Stimulated activated CD4-positive, alpha-beta T cell treated with anti-CD3 and anti-CD28 coated beads, Interleukin-4, amount 100 ng/mL, for 1 hour (primary cell): ENCODE measurements at places on chromosomes 11 and 22.

DNA sequence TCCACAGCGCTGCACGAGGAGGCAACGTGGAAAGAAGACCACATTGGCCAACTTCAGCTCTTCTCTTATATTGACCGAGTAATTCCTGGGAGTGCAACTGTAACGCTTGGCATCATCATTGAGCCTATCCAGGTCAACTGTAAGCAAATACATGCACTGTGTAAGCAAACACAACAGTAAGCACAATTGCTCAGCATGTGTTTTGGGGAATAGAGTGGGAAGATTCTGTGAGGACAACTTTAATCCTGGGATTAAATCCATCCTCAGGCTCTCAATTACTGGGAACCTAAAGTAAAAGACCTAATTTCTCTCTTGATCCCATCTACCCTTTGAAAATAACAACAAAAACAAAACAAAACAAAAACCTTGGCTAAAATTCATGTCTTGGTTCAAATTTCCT is 109.5 kb upstream of the DDI1 start:
- no peak for DNase-seq

DNA sequence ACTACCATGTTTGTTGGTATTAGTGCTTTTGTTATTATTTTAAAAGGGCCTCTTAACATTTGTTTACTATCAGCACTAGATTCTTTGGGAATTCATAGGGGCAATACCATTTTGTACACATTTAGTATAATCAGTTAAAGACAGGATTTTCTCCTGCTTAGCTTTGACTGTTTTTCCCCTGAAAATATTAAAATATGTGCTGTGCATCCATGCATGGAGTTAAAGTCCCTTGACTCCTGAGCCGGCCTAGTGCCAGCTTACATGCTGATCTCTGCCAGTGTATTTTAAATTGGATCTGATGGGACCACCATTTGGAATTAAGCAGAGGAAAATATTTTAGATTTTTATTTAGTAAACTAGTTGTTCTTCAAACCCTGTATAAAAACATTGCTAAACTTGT is 161.4 kb downstream of the METTL15 start:
- DNase-seq = no peak

DNA sequence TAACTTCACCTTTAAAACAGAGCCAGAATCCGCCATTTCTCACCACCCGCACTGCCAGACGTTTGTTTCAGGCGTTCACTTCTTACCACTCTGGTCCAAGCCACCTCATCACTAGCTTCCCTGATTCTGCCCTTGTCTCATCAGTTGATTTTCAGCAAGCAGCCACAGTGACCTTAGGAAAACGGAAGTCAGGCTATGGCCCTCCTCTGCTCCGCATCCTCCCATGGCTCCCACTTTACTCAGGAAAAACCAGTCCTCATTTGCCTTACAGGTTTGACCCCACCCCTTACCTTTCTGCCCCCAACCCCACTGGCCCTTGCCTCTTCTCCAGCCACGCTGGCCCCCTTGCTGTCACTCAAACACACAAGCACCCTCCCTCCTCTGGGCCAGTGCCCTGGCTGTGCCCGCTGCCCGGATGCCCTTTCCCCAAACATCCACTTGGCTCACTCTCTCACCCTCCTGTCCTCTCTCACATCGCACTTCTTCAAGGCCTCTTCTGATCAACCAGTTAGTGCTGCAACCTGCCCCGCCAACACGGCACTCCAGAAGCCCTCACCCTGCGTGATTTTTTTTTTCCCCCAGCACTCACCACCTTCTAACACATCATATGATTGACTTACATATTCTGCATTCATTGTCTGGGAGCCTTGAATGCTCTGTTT is 18.9 kb downstream of the TPST2 start:
- no peak for DNase-seq

- no peak for DNase-seq
Observed at GRCh38 chr11:84224042-84224441, 937.9 kb upstream of the CCDC90B start.

DNA sequence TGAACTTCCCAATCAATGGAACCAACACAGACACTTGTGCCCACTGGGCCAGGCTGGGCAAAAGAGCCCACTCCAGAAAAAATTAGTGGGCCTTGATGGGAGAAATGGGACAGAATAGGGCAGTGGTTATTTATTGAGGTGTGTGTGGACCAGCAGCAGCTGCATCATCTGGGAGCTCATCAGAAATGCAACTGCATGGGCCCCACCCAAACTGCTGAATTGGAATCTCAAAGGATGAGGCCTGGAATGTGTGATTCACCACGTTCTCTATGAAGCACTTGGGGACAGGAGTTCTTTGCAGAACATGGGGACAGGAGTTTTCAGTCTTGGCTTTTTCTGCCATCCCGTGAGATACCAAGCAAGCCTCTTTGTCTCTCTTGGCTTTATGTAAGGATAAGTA is 255.6 kb upstream of the PLET1 start:
- no peak for DNase-seq

DNA sequence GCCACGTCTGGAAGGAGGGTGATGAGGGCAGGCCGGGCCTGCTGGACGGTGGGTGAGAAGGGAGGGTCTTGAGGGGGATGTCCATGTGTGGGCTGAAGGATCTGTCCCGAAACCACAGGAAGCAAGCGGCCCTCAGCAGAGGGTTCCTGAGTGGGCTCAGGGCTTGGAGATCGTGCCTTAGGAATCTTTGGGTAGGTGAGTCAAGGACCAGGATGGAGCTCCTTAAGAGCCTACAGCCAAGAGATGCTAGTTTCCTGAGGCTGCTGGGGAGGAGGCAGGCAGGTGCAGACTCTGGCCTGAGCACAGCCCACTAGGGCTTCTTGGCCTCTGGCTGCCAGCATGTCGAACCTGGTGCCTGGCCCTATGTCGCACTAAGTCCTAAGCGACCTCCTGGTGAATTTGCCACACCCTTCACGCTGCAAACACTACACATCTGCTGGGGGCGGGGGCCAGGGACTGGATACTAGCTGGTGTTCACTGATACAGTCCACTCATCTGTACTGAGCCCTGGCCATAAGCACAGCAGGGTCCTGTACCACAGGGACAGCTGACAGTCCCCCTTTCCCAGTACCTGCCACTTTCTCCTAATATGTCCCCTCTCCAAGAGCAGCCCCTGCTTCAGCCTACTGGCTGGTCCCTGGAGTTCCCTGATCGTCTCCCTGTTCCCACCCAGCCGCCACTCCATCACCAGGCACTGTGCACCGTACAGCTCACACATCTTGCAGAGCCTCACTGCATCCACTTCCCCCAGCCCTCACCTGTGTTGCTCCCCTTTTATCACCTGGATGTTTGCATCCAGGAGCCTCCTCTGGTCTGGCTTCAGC is 19.5 kb downstream of the GNAZ start:
- no peak for DNase-seq

- no peak for DNase-seq
Observed at GRCh38 chr11:71218789-71219499, 33.4 kb downstream of the SHANK2 start.

GRCh38 chr11:69473276-69473845 is 8.1 kb upstream of the LINC01488 start:
- DNase-seq = no peak

GRCh38 chr22:19648419-19648929 is 65.8 kb upstream of the SEPTIN5 start:
- no peak for DNase-seq

GRCh38 chr11:68908273-68908672 is 4.6 kb downstream of the IGHMBP2 start:
- no peak for DNase-seq

DNA sequence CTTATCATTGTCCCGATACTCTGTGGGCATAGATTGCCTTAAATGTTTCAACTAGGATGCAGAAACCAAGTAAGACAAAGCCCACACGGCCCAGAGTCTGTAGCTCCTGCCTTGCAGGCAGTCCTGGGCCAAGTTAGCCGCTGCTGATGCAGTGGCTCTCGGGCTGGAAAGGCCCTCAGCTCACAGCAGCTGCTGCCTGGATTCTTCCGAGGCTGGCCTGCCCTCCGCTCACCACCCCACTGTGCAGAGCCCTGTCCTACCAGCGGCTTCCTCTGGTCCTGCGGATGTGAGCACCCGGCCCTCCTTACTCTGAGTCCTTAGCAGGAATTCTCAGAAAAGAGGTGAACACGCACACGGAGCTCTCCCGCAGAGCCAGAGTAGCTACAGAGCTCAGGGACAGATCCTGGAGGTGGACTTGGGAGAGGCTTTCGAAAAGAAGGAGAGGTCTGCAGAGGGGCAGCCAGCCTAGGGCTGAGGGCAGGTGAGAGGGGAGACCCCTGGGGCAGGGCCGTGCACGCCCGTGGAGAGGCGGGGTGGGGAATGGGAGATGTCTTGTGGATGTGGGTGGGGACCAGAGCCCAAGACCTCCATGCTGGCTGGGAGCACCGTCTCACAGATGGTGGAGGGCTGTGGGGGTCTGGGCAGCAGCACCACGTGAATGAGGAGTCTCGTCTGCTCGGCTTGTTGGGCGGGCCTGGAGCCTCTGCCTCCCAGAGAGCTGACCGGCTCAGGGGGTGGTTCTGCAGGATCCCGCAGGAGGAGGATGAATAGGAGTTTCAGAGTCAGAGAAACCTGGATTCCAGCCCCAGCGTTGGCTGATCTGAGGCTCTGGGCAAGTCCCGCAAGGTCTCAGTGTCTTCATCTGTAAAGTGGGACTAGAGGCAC is 117.4 kb upstream of the B3GAT1 start:
- DNase-seq = no peak

DNA sequence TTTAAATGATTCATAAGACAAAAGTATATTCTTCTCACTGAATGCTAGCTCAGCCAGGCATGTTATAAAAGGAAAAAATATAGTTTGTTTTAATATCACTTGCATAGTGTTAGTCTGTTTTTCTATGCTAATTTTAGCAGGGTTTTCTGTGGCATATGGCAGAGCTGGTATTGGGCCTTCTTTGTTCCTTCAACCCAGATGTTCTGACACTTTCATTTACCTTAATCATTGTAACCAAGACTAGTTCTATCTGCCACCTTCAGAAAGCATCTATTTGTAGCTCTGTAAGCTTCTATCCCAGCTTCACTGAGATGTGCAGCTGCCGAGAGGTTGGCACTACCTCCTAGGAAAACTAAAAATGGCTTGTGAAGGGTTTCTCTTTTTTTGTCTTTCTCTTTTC is 338.7 kb downstream of the GUCY1A2 start:
- DNase-seq = no peak

- no peak for DNase-seq
Observed at GRCh38 chr11:131370901-131371790, 731 bp downstream of the NTM start.

- no peak for DNase-seq
Observed at GRCh38 chr22:36913427-36914389, at the start of gene CSF2RB. Gene CSF2RB (plus strand): TSS chr22:36913628. CDS start chr22:36922208, 8,580 bp downstream.

- no peak for DNase-seq
Observed at GRCh38 chr11:10902301-10903063, 44.6 kb upstream of the ZBED5 start.

DNA sequence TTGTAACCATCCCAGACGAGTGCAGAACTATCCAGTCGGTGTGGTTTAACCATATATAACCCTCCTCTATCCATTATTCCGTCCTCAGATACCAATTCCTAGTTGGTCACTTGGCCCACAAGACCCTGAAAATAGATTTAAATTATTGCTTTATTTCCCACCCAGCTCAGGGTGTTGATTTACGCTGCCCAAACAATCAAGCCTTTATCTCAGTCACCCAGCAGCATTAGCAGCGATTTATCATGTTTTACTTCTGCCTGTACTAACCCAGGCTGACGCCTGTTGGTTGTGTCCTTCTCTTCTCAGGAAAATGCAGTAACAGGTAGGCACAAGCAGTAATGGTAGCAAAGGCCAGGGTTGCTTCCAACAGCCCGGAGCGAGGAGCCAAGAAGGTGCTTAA is 81.2 kb downstream of the DSCAML1 start:
- DNase-seq = no peak

DNA sequence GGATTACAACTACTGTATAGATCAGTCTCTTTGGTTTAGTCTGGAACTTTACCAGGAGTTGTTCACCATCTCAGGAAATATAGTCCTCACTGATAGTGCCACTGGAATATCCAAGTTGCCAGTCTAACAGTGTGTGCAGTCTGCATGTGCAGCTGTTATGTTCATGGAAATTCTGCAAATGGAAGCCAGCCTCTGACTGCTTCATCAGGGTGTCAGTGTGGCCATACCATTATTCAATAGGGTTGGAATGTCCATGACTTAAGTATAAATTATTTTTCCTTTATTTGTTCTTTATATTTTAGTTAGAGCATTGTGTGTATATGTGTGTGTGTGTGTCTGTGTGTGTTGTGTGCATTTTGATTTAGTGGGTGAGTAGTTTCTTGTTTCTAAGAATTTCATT is 51.8 kb downstream of the C11orf96 start:
- DNase-seq = no peak

GRCh38 chr11:2559527-2560311 is 114.9 kb downstream of the KCNQ1 start:
- DNase-seq = no peak

DNA sequence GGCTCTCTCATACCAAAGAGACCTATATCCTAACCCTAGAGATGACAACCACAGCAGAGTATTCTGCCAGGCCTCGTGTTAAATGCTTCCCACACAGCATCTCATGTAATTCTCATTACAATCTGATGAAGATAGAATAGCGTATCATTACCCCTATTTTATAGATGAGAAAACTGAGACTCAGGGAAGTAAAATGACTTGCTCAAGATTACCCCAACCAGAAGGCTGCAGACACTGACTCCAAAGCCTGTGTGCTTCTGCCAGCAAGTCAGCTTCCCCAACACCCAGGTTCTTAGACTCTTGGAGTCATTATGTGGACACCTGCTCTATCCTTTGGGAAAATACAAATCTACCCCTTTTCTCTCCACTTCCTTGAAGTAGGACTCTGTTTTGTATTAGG is 23.6 kb upstream of the TSKU start:
- no peak for DNase-seq

GRCh38 chr11:45151362-45151982 is 5.0 kb downstream of the PRDM11 start:
- DNase-seq = no peak

DNA sequence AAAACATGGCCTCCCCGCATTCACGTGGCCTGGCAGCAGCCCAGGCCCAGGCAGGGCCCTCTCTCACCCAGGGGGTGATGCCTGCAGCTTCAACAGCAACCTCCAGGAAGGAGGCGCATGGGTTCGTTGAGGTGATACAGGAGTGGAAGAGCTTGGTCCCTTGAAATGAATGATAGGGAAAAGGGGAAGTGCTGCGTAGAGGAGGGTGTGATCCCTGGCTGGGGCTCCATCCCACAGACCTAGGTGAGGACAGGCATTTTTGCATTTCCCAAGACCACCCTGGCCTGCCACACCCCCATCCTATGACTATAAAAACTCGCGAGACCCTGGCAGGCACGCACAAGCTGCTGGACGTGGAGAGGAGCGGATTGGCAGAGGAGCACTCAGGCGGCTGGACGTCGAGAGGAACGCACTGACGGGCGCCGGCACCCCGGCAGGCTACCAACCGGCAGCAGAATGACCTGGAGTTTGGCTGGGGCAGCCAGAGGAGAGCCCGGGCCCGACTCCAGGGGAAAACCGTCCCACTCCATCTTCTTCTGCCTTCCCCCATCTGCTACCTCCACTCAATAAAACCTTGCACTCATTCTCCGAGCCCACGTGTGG is 32.6 kb downstream of the RTN4R start:
- no peak for DNase-seq

- no peak for DNase-seq
Observed at GRCh38 chr11:10502770-10503169, 38.2 kb downstream of the RNF141 start.

- no peak for DNase-seq
Observed at GRCh38 chr22:47129902-47130635, 367.6 kb downstream of the TBC1D22A start.
